ENCODE measurements at places on chromosomes 1 and 21.

- no peak for DNase-seq
These were observed 124.7 kb downstream of the CASZ1 start for GRCh38 chr1:10671622-10672342.

DNA sequence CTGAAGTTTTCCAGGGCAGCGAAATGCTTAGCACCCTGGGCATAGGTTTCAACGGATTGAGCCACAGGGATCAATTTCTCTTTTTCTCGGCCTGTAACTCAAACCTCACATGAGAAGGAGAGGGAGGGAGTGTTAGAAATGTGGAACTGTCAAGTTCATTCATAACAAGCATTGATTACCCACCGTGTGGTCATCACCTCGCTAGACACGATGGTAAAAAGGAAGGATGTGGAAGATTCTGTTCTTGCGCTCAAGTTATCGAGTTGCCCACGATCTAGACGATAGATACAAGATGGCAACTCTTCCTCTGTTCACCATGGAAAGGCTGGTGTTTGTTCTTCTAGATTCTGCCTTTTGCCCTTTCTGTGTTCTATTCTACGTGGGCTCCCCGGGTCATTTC lies 4.0 kb upstream of the RCAN3 start:
- no peak for DNase-seq

DNA sequence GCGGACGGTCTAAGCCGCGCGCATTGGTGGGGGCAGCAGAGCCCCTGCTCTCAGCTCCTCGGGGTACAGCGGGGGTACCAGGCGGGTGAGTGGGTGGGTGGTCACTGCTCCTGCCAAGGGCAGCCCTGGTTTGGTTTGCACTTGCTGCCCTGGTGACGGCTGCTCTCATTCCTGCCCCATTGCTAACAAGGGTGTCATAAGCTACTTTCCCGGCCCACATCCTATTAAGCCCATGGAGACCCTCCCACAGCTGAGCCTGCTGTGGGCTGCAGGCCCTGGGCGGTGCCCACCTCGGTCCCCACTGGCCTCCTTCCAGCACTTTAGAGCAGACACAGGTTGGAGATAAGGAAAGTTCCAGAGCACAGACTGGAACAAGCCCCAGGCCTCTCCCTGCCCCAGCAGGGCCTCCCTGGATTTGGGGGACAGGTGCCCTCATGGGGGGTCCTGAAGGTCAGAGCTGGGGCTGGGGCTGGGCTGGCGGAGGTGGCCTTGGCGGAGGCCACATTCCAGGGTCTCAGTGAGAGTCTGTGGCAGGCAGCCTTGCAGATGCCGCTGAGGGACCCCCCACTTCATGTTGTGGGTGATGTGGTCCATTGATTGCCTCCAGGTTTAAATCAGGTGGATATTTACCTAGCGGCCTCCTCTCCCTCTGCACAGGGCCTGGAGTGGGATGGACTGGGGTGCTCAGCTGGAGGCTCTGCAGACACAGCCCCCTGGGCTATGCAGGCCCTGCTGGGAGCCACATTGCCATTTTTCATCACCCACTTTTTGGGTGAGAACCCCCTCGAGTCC lies 27.0 kb downstream of the COL18A1 start:
- DNase-seq = no peak

DNA sequence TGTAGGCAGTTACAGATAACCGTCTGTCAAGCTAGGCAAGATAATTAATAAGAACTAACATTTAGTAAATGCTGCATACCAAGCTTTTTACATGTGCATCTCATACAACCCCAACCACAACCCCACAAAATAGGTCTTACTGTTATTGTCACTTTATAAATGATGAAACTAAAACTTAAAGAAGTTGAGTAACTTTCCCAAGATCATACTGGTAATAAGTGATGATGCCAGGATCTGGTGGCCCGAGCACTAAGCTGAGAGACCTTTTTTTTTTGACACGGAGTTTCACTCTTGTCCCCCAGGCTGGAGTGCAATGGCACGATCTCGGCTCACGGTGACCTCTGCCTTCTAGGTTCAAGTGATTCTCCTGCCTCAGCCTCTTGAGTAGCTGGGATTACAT lies 1.8 kb downstream of the NCSTN start:
- DNase-seq = no peak

GRCh38 chr1:204077979-204078696 lies 5.2 kb downstream of the SOX13 start:
- no peak for DNase-seq

DNA sequence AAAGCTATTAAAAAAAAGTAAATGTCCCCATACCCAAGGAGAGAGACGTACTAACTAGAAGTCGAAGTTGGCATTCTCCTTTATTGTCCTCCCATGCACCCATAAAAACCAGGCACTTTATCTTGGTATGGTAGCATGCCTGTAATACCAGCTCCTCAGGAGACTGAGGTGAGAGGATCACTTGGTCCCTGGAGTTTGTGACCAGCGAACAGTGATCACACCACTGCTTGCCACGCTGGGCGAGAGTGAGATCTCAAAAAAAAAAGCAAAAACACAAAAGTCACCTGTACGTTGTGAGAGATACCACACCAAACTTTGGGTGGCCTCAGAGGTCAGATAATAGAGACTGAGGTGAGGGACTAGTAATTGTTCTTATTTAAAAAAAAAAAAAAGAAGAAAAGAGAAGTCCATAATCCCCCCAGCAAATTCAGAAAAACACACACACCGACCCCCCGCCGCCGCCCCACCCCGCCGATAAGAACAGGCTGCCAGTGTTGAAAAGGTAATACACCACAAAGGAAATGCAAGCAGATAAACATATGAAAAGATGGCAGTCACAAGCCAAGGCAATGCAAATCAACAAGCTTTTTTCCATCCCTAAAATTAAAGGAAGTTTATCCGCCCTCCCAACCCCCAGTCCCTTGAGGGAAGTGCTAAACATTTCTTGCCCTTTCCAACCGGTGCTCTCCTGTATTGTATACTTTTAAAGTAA lies 3.6 kb downstream of the L1TD1 start:
- DNase-seq = no peak

DNA sequence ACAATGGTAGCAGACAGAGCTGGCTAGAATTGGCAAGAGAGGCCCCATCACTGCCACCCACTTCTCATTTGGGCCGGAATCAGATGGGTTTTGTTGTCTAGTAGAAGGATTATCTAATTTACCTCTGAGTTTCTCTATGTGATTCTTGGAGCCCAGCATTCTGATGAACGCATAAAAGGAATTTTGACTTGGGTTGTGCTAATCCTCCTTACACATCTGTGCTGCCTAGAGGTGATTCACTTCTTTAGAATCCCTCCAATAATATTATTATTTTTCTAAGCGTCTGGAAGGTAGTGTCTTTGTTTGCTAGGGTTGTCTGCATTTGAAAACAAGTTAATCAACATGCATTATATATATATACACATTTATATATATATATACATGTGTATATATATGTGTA lies 118.1 kb downstream of the RUNX1 start:
- DNase-seq = no peak

DNA sequence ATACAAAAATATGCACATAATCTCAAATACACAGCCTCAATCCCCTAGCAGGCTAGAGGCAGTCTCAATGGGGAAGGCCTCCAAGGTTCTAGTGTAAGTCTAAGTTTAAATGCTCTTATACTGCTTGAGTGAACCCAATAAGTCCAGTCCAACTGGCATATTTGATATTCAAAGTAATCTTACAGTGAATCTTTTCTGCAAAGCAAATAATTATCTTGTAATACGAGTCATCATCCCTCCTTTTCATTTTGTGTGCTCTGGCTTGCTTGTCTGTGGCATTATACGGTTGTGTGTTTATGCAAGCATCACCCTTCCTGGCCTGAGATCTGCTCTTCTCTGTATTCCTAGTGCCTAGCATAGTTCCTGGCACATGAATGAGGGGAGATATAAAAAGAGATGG lies 166.9 kb upstream of the HMGB4 start:
- DNase-seq = no peak

- DNase-seq = no peak
These were observed 1037.4 kb upstream of the TMPRSS15 start for GRCh38 chr21:19440792-19441655.

DNA sequence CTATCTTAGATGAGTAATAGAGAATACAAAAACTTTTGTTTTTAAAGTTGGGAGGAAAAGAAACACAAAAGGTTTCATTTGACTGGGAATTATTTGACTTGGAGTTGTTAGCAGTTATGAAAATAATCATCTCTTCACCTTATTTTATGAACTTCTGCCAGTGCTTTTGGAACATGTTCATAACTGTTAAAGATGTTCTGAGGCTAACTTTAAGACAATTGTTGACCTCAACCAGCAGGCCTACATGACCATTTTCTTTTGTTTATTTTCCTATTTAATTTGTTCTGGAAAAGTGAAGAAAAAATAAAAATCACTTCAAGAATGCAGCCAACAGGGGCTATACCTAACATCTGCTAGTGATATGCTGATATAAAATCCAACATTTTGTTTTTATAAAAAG lies 37.4 kb downstream of the JAM2 start:
- DNase-seq = no peak

DNA sequence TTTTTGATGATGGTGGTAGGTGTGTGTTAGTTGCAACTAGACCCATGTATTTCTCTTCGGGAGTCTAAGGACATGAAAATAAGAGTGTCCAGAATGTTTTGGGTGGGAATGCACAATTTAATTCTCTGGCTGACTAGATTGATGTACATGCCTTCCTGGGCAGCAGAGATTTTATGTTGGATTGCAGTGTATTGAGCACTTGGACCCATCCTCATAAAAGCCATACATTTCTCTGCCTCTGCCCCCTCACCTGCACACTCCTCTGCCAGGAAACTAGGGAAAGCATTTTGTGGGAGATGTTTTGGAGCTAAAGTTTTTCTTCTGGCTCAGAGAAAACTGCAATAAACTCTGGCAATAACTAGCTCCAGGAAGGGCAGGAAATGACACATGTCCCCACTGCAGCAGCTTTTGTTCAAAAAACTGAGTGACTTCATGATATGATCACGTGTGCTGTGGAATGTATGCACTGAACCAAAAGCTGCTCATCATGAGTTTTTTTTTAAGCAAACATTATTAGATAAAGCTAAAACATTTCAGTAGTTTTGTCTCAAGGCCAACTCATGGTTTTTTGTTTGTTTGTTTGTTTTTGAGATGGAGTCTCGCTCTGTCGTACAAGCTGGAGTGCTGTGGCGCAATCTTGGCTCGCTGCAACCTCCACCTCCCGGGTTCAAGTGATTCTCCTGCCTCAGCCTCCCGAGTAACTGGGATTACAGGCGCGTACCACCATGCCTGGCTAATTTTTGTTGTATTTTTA lies 17.6 kb downstream of the RIT1 start:
- no peak for DNase-seq

DNA sequence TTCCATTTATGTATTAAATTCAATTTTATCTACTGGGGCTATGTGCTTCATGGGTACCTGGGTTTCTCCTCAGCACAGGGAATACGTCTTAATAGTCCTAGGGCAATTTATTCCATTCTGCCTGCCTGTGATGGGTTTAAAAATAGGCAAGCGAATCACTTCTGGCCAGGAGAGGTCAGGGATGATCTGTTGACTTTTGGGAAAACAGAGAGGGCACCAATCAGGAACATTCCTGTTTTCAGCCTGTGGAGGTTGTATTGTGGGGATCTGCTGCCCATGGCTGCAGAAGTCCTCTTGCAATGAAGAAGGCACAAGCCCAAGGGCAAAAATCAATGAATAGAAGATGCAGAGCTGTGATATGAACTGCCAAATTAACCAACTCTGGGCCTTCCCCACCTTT lies 303.1 kb downstream of the CTH start:
- no peak for DNase-seq

DNA sequence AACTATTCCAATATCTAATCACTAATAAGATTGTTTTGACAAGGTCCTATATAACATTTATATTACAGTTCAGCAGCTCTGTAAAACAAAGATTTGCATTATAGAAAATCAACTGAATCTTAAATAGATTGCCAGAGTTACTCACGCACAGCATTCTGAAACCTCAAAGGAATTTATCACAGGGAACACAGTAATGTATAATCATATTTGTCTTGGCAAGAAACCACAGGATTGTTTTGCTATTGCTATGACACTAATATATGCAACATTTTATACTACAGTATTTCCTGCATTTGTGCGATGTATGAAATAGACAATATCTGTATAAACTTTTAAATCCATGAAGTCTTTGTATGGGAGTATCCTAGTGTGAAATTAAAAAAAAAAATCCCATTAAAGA lies 101.4 kb downstream of the PLPPR5 start:
- peak; percentile 16 for DNase-seq

DNA sequence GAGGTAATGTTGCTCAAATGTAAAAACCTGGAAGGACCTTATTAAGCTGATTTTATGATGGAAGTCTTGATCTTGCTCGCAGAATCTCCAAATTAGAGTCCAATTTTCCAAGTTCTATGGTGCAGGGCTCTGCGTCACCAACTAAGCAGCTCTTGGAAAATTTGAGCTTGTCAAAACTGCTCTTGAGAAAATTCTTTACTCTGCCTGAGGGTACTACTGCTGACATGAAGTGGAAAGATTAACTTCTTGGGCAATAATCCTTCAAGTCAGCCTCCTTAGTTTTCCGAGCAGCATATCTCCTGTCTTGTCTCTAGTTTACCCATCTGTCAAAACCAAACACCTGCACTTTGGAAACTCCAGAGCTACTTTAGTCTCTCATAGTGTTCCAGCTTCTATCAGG lies 293.7 kb downstream of the KCTD3 start:
- DNase-seq = no peak
